Stimulated activated CD4-positive, alpha-beta T cell treated with anti-CD3 and anti-CD28 coated beads, Interleukin-1b, Interleukin-23, amount 100 ng/mL, for 1 hour (primary cell): ENCODE measurements at places on chromosomes 3 and 15.

- DNase-seq = no peak
Observed at GRCh38 chr3:178010306-178010705, 525.9 kb upstream of the KCNMB2 start.

GRCh38 chr3:193229851-193230420 lies 11.1 kb upstream of the PLAAT1 start:
- DNase-seq = no peak

DNA sequence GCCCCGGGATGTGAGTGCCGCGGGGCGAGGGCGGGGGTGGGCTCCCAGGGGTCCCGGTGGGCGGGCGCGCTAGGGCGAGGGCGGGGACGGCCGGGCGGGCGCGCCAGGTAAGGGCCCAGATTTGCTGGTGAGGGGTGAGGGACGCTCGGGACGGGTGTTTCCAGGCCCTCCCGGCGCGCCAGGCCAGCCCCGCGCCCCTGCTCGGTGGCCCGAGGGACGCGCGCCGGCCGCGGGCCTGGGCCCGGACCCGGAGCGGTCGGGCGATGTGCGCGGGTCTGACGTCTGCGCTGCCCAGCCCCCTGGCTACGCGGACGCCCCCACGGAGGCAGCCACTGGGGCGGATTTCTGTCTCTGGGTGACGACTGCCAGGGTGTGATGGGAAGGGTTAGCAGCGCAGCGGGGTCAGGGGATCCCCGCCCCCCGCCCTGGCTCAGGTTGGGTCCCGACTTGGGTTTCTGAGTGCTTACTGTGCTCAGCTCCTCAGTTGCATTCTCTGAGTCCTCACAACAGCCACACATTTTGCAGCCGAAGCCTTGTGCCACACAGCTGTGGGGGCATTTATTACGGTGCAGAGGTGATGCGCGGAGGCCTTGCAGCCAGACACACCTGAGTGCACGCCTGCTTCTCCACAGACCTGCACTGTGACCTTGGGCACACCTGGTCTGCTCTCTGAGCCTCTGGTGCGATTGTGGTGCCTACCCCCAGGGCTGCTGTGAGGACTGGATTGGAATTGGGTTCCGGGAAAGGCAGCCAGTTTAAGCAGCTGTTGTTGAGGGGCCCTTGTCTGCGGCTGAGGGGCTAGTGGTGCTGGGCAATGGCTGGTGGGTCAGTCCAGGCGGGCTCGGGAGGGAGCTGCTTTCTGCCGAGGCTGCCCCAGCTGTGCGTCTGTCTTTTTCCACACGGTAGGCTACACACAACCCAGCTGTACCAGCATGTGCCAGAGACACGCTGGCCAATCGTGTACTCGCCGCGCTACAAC lies 523 bp downstream of the HDAC11 start:
- no peak for DNase-seq

- DNase-seq = no peak
Observed at GRCh38 chr3:188415196-188415595, 261.2 kb downstream of the LPP start.

DNA sequence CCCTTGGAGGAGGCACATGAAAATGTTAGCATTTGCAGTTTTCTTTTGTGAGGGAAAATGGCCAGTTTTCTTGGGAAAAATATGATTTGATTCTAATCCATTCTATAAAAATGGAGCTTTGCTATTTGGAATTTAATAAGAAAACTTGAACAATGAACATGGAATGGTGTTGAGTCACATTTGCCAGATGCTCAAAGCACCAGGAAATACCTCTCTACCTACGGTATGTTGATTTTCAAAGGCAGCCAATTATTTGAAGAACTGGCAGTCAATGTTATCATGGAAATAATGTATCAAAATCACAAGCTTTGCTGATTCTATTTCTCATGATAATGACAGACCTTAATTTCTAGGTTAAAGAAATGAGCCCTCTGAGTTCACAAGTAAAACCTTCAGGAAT lies 14.9 kb downstream of the NME9 start:
- no peak for DNase-seq

DNA sequence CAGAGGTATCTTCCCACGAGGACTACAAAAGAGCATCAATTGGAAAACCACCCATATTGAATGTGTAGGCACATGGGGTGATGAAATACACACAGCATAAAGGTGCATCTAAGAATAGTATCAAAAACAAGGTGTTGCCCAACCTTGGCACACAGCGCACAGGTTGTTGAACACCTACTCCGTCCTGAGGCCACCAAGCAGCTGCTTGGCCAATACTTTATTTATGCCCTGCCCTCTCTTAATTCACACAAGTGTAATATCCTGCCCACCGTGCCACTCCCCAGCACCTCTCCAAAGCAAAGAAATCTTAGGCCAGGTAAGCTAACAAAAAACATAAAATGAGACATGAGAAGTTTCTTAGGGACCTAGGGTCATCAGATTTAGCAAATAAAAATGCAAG lies 31.2 kb downstream of the WWTR1 start:
- no peak for DNase-seq

DNA sequence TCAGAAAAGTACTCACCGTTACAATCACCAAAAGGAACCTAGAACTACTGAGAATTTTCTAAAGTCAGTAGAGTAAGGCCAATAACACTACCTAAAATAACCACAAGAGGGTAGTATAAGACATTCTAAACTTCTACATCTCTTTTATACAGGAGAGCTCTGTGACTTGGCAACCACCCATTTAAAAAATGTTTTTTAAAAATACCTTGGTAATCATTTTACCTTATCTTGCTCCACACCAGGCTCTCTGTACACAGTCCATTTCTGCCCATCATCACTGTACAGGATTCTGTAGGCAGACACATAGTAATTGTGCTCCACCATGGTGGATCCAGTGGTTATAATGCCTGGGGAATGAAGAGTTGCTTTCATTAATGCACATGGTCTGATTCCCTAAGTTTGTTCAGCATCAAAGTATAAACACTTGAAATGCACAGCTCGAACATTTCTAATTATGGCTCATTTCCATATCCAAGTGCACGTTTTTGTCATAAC lies 54.5 kb downstream of the ST3GAL6 start:
- DNase-seq = no peak
